Right renal cortex interstitium (tissue), 3 donors: ENCODE measurements at places on chromosomes 2 and 18.
A peak's percentile ranks its signal among the peaks of the same experiment; 100 is the strongest.

- peak; percentile 31 for DNase-seq
These were observed 16.6 kb downstream of the NIF3L1 start for GRCh38 chr2:200905618-200906296.

DNA sequence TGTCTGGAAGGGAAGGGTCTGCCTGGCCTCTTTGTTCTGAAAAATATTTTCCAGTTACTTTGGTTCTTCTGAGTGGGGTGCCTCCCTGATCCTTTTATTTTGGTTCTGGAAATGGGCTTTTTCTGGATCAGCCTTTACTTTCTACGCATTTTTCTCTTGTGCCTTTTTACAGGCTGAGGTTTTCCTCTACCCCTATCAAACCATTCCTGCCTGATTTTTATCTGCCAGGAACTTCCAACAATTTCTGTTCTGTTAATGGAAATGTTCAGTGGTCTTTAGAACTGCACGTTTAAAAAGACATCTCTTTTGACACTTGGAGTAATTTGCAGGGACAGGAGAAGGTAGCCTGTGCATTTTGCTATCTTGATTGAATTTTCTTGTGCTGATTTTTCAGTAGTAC is 113.8 kb downstream of the ARHGAP28 start:
- DNase-seq, result no peak

- DNase-seq, result no peak
These were observed 394.2 kb upstream of the TNP1 start for GRCh38 chr2:217254111-217254510.

GRCh38 chr2:151826737-151827157 is 1.5 kb downstream of the ARL5A start:
- no peak for DNase-seq

DNA sequence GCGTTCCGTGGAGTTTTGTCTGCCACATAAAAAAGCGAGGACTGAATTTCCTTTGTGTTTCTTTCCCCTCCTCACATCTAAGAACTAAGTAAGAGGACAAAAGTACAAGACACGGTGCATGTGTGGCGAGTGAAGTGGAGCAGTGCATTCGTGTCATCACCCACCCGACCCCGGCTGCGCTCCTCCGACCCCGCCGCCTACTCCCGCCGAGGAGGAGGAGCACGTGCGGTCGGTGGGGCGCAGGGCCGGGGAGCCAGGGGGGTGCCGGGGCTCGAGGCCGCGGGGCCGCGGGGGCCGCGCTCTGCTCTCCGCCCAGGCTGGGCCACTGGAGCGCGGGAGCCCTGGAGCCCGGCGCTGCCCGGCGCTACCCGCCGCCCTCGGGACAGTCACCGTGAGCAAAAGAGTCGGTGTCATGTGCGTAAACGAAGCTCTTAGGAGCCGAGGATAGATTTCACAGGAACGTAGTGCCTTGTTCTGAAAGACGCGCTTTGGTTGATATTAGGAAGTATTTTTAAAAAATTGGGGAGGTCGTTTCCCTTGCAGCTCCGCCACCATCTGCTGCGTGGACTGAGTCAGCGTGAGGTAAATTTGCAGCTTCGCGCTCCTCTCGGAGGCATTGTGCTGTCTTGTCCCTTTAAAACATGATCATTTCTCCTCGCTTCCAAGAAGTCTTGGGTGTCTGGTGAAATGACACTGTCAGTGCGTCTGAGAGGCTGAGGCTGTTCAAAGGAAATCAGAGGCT is 11.0 kb downstream of the TBR1 start:
- no peak for DNase-seq

DNA sequence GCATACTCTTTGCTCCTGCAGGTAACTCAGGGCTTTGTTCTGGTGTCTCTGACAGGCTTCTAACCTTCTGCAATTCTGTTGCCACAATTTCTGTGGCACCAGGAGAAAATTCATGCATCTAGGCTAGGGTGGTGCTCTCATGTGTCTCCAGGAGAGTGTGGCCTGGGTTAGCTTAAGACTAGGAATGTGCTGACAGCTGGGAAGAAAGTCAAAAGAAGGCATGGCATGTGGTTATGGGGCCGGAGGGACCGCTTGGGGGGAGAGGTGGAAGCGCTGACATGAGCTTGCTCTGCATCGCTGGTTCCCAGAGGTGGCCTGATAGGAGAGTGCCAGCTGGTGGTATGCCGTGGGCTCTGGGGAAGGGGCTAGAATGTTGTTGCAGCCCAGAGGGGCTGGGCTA is 173.3 kb upstream of the TNP1 start:
- no peak for DNase-seq

- no peak for DNase-seq
These were observed 5.5 kb downstream of the SALL3 start for GRCh38 chr18:78984941-78985784.

- DNase-seq, result no peak
These were observed 1.1 kb upstream of the CIDEA start for GRCh38 chr18:12253027-12253426.

DNA sequence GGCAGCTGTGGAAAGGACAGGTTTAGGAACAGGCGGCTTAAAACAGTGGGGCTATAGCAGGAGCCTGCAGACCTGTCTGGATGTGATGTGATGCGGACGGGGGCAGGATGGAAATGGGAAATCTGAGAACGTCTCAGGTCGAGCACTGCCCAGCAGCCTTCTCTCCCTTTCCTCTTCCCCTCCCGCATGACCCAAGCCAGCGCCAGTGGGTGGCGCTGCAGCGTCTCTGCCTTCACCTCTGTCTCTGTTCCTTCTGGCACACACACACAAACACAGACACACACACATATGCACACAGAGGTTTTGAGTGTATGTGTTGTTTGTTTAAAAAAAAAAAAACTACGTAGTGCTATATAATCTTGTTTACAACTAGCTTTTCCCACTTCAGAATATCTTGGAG is 82.0 kb upstream of the SLC66A3 start:
- DNase-seq, result peak; percentile 23

DNA sequence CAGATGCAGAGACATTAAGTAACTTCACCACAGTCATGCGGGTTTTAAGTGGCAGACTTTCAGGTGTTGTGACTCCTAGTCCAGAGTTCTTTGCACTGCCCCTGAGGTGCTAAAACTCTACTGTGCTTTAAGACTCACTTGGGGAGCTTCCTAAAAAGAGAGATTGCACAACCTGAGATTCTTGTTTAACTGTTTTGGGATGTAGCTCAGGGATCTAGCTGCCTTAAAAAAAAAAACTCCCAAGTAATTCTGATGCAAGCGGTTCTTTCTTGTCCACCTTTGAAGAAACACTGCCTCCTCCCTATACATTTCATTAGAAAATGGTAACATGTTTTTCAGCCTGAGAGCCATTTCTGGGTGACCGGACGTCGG is 13.0 kb downstream of the IL37 start:
- no peak for DNase-seq

GRCh38 chr2:15159751-15160177 is 401.4 kb downstream of the NBAS start:
- no peak for DNase-seq

DNA sequence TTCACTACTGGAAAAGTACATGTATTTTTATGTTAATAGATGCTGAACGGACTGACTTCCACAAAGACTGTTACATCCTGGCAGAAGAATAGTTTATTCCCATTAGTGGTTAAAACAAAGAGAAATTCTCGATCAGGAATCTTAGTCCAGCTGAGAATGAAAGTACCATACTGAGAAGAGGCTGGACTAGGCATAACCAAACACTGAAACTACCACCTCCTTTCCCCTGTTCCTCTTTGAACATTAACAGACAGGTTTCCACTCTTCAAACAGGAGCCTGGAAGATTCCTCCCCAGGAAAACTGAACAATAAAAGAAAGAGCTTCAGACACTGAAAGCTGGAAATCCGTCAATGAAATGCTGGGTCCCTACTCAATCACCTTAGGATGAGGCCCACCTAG is 25.8 kb downstream of the LDAH start:
- DNase-seq, result no peak

- DNase-seq, result peak; percentile 50
These were observed 177.3 kb downstream of the HAUS1 start for GRCh38 chr18:46281185-46282176.

DNA sequence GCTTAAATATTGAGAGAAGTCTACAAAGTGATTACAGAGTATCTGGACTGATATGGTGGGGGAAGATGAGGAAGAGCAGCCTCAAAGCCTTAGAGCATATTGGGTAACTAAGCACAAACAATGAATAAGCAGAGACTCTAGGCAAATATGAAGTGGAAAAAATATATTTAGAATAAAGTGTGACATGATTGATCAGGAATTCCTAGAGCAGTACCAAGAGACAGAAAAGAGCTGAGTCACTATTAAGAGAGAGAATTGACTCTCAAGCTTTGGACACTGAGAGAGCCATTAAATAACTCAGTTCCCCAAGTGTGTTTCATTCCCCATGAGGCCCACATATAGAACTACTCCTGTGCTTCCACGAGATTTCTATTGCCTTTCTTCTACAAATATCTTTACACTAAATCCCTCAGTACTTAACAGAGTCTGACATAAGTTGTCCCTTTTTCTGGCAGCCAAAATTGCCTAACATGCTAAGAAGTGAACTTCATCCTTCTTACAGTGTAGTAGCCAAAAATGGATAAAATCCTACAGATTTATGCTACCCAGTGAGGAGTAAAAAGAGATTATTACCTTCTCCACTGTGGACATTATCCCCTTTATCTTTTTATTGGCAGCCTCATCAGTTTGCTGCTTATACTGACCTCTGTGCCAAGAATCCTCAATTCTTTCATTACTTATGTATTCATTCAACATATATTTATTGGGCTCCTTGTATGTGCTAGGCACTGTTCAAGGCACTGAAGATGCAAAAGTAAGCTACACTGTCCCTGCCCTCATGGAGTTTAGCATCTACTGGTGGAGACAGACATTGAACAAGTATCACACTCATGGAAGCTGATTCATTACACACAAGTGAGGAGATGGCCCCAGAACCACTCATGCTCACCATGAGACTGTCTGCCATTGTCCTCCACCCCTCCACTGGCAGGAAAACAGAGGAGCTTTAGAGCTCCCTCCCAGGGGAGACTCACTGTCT is 45.4 kb downstream of the SLC40A1 start:
- DNase-seq, result no peak

DNA sequence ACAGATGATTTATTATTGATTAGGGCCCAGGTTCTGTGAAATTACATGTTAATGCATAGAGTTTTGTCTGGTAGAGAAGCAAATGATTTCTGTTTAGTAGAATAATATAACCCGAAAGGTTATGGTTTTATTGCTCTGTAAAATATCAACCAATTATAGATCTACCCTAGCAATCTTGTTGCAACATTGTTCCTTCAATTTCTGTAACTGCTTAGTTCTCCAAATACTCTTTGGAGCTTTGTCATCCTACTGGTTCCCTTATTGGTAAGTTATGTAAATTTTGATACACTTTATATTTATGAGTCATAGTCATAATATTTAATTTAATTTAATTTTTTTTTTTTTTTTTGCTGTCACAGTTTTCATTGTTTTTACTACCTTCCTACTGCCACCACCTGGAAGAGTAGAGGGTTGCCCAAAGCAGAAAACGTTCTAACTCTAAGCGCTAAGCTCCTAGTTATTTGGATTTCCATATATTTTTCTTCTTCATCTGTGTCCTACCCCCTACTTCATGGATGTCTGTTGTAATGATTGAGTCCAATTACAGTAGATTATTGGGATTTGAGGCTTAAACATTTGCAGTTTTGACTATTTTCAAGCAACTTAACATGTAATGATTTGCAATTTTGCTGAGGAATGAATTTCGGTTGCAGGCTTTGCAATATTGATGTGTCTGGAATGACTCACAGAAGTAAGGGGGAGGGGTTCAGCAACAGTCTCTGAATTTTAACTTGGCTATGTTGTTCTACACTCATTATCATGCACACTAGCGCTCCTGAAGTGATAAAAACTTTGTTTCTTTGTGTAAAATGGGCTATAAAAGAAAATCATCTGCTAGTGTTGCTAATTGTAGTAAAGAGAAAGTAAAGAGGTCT is 51.1 kb downstream of the NABP1 start:
- no peak for DNase-seq

GRCh38 chr2:220365023-220365422 is 737.6 kb downstream of the SLC4A3 start:
- no peak for DNase-seq

- DNase-seq, result no peak
These were observed 2067.7 kb downstream of the SUCLG1 start for GRCh38 chr2:82391386-82391785.

GRCh38 chr18:77052297-77052982 is 80.1 kb downstream of the MBP start:
- no peak for DNase-seq

- no peak for DNase-seq
These were observed 236.3 kb upstream of the SLC14A2 start for GRCh38 chr18:45378933-45379332.

GRCh38 chr18:63477968-63478367 is 1.2 kb downstream of the SERPINB5 start:
- no peak for DNase-seq

DNA sequence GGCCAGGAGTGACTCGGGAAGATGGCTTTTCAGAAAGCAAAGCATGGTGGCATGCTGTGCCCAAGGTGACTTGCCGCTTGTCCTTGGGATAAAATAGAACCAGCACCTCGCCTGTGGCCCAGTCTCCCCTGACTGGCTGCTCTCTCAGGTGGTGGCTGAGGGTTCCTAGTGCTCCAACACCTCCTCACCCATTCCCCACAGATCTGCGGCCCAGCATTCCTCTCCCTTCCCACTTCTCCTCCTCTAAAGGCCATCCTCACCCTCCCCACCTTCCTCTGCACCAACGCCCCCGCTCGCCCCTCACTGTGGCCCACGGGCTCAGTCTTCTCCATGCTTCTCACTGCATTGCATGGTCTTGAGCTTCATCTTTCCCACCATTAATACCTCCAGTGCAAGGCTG is 132.4 kb downstream of the PXDN start:
- DNase-seq, result no peak
